ENCODE measurements at places on chromosomes 12 and 14.

DNA sequence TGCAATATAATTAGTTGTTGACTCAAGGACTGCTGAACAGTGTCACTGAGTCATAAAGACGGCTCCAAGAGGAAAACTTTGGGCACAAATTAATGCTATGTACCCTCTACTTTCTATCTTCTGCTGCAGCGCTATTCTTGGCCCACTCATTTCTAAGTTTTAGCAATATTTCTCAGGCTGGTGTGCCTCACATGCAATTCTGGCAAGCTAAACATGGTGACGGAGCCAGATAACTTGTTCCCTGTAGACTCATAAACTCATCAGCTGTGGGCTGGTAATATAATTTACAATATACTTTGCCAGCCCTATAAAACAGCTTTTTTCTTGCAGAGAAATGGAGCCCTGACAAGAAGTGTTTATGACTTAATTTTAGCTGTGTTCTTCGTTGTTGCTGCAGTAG, 615.1 kb downstream of the NRXN3 start:
- no peak for DNase-seq

GRCh38 chr12:113970211-113970610, 4.1 kb upstream of the RBM19 start:
- DNase-seq = no peak

DNA sequence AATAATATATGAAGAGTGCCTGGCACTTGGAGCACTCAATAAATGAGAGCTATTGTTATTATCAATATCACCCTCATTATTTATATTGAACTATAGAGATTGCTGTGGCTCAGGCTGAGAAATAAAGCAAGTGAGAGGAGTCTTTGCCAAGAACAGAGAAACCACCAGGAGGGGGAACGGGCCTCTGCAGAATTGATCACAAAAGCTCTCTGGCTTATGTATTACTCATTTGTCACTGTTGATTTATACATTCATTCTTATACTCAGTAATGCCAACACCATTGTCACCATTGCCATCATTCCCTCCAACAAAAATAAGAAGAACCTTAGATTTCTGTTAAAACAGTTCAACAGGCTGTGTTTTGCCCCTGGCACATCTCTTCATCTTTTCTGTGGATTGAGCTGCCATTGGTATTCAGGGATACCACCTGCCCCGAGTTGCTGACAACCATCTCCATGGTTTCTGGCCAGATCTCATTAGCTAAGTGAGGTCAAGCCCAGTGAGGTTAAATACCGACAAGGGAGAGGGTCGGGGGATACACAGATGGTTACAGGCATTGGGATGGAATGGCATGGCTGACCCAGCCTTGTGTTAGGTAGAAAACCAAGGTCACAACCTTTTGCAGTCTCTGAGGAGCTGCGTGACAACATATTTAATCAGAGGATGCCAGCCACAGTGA, 21.8 kb upstream of the PCNX1 start:
- peak; percentile 52 for DNase-seq

GRCh38 chr14:65927931-65928356, 515.4 kb downstream of the FUT8 start:
- DNase-seq = peak; percentile 78

DNA sequence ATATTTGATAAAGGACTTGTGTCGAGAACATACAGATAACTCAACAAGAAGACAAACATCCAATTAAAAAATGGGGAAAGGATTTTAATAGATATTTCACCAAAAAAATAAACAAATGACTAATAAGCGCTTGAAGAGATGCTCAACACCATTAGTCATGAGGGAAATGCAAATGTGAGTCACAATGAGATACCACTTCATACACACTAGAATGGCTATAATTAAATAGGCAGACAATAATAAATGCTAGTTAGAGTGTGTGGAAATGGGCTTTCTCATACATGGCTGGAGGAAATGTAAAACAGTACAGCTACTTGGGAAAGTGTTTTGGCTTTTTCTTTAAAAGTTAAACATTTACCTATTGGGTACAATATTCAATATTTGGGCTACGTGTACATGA, 34.8 kb downstream of the DLK1 start:
- no peak for DNase-seq

GRCh38 chr12:130478786-130479185, 141.1 kb downstream of the PIWIL1 start:
- DNase-seq = no peak

GRCh38 chr12:96236221-96236822, 42.1 kb downstream of the ELK3 start:
- peak; percentile 48 for DNase-seq

GRCh38 chr12:114215746-114216145, 190.2 kb downstream of the TBX5 start:
- DNase-seq = no peak

DNA sequence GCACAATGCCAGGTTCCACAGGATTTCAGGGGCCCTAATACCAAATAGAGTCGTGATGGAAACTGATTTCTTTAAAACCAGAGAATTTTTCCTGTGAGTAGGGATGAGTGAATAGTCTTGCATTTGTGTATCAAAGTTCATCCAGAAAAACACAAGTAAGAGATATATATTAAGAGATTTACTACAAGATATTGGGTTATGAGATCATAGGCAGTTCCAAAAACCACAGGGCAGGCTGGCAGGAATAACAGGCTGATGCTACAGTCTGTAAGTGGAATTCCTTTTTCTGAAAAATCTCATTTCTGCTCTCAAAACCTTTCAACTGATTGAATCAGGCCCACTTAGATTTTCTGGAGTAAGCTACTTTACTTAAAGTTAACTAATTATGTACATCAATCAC, 1756.2 kb upstream of the SEL1L start:
- DNase-seq = no peak

DNA sequence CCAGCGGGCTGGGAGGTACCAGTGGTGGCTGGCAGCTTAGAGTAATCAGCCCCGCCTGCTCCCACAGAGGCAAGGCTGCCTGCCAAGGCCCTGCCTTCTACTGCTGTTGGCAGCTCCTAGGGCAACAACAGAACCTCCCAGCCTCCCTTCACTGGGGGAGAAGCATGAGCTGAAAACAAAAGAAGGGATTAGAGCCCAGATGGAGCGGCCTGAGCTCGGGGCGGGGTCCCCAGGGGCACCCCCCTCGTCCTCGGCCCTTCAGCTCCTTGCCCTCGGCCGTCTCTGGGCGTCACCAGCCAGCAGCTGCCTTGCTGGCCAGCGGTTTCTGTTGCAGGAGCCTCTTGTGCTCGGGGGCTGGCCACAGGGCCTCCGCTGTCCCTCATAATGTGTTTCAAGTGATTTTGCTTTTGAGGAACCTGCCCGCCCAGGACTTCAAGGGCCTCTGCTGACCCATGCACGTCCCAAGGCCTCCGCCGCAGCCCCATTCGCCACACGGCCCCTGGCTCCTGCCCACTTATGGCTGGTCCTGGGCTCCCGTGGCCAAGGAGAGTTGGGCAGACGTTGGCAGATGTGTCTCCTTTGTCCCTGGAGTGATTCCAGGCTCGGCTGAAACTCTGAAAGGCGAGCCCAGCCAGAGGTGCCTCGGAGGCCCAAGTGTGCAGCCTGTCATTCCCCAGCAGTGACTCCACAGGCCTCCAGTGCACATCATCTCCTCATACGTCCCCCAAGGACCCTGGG, 49.7 kb downstream of the PSMA6 start:
- DNase-seq = peak; percentile 23

GRCh38 chr12:53612978-53613377, 13.2 kb downstream of the ATF7 start:
- DNase-seq = no peak

DNA sequence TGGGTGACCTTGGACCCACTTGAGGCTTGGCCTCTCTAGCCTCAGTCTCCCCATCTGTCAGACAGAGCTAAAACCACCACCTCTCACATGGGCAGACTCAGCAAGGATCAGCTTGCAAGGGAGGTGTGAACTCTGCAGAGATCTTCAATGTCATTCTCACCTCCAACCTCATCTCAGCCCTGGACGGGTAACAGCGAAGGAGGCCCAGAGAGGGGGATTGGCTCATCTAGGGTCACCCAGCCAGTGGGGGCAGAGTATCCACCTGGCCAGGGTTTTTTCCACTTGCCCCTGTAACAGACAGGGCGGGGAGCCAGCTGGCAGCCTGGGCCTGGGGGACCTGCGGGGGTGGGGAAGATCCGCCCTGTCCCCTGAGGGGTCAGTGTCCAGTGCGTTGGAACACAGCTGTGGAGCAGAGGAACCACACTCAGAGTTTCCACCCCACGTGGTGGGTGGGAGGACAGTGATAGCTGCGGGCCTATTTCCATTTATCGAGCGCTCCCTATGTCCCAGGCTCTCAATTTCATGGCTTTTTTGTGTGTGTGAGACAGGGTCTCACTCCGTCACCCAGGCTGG, 27.4 kb downstream of the DTX1 start:
- no peak for DNase-seq

- no peak for DNase-seq
These were observed 60.5 kb downstream of the AMN start for GRCh38 chr14:102982852-102983470.

- no peak for DNase-seq
These were observed 7.6 kb downstream of the RXYLT1 start for GRCh38 chr12:63787306-63787705.

GRCh38 chr12:25723921-25724491, 170.9 kb upstream of the LMNTD1 start:
- no peak for DNase-seq

DNA sequence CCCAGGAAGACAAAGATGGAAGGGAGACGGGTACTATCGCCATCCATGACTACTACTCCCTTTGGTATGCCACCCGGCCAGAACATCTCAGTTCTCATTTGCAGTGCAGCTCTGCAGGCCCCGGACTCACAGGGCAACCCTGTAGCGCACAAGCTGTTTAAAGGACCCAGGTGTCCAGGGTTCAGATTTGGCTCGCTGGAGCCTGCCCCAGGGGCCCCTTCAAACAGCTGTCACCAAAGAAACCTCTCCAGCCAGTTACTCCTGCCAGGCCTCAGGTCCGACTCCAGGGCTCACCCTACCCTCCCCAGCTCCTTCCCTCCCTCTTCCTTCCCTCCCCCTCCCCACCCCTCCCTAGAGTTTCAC, 5.5 kb upstream of the CHD4 start:
- DNase-seq = no peak

GRCh38 chr14:49882826-49883694, 9.8 kb upstream of the ARF6 start:
- no peak for DNase-seq

DNA sequence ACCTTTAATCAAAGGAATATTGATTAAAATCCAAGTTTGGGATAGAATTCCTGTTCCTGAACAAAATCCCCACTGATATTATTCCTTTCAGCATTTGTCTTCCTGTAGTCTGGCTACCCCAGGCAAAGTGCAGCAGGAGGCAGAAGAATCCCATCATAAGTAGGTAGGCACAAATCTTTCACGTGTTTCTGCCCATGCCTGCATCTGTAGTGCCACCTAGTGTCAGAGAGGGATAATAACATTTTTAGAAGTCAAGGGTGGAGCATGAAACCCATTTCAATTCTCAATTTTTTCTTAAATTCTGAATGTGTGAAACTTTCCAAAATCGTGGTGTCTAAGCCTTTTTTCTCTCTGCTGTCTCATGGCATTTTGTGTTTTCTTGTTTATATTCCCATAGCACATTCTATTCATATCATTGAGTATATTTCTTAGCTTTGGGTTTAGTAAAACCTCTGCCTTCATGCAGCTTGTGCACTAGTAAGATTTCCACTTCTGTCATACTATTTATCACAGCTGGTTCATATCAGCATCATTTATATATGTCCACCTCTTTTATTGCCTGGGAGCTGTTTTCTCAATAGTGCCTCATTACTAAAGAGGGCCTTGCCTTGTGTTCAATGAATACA, 47.8 kb upstream of the RERG start:
- DNase-seq = peak; percentile 40

DNA sequence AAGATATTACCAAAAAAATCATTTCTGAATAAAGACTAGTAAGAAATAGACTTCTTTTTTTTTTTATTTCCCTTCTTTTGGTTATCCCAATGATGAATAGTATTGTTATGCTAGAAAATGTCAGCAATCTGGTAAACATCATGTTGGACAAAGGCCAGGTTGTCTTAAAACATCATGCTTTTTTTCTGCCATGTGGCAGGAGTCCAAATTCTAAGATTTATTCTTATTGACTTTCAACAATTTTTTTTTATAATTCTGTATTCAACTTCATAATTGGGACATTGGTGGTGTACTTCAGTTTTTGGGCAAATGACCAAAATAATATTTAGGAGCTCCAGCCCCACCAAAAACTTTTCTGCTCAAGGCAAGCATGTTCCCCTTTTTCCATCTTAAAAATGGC, 10.5 kb downstream of the DCN start:
- DNase-seq = no peak

DNA sequence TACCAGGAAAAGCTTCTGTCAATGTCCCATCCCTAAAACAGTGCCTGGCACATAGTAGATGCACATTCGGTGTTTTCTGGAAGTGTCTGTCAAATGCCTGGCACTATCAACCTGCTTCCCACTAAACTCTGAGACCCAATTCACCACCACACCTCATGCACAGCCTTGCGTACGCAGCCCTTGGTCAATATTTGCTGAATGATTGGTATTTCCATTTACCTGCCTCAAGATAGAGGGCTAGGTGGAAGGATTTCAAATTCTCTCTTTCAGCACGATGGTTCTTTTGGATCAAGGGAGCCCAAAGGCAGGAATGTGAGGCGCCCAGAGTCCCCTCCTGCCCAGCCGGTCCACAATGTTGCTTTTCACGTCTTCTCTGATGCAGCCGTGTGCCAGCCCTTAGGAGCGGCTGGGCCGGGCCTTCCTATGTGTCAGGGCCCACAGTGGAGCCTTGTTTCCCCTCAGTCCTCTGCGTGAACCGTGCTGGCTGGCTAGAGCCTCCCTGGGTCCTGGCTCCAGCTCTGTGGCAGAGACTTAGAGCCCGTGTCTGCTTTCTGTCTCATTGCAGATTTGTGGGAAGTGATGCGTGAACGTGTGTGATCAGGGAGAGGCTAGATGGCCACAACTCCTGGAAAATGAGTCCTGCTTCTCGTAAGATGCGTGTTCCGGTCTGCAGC, 99.9 kb upstream of the RFLNA start:
- DNase-seq = no peak

DNA sequence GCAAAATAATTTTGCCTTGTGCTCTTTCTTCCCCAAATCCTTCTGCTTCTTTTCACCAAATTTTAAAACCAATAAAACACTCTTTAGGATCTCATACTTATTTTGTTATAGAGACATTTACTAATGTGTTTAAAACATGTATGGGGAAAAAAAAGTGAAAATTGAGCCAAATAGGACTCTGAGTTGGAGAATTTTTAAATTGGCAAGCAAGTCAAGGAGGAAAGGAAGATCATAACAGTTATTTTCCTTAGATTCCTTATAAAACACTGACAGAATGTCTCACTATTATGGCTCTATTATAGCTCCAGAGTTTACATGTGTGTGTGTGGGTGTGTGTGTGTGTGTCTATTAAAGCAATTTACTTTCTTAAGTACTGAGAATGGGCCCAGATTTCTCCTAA, 220.5 kb downstream of the SLC6A15 start:
- DNase-seq = no peak

Measured in stimulated activated CD4-positive, alpha-beta T cell treated with anti-CD3 and anti-CD28 coated beads, Interleukin-2, amount 100 ng/mL, for 24 hours (primary cell).